ENCODE measurements at places on chromosomes 6 and 20. TPM values are rescaled to one million over a fixed set of nuclear protein-coding genes. Genes with fewer than 3 reads are reported as not detected.

The VIP gene
- total RNA-seq = not detected

GRCh38 chr20:13990465-13990864 lies at the start of gene SEL1L2:
SEL1L2 (minus strand) TSS chr20:13990614; CDS start chr20:13990534, 80 bp downstream.
- no peaks in the 10 kb centered on the region for H3K4me1 ChIP-seq
- H3K36me3 ChIP-seq = no peaks in the 10 kb centered on the region
- DNase-seq = no peak
- no peak within 1 kb of the TSS for H3K27ac ChIP-seq
- H3K4me3 ChIP-seq = no peak within 1 kb of the TSS

The ADGRB3 gene
- 3.1 TPM for total RNA-seq

The SLC2A10 gene
- 49.8 TPM for total RNA-seq

- no peaks in the 10 kb centered on the region for H3K27me3 ChIP-seq
- no peaks in the 10 kb centered on the region for H3K36me3 ChIP-seq
- H3K27ac ChIP-seq = no peak overlapping the region
- H3K4me1 ChIP-seq = no peaks in the 10 kb centered on the region
These were observed 66.5 kb downstream of the NOX3 start for GRCh38 chr6:155389130-155389529.

DNA sequence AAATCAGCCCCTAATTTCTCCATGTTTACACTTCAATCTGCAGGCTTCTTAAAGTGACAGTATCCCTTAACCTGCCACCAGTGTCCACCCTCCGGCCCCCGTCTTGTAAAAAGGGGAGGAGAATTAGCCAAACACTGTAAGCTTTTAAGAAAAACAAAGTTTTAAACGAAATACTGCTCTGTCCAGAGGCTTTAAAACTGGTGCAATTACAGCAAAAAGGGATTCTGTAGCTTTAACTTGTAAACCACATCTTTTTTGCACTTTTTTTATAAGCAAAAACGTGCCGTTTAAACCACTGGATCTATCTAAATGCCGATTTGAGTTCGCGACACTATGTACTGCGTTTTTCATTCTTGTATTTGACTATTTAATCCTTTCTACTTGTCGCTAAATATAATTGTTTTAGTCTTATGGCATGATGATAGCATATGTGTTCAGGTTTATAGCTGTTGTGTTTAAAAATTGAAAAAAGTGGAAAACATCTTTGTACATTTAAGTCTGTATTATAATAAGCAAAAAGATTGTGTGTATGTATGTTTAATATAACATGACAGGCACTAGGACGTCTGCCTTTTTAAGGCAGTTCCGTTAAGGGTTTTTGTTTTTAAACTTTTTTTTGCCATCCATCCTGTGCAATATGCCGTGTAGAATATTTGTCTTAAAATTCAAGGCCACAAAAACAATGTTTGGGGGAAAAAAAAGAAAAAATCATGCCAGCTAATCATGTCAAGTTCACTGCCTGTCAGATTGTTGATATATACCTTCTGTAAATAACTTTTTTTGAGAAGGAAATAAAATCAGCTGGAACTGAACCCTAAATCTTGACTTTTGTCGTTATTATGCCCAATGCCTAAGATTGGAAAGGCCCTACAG lies 4.5 kb downstream of the SOX4 start:
- peak overlapping the region; percentile 73 for H3K4me3 ChIP-seq
- H3K36me3 ChIP-seq = no peaks in the 10 kb centered on the region
- H3K27me3 ChIP-seq = no peaks in the 10 kb centered on the region
- no peaks in the 10 kb centered on the region for H3K4me1 ChIP-seq
- DNase-seq = no peak

DNA sequence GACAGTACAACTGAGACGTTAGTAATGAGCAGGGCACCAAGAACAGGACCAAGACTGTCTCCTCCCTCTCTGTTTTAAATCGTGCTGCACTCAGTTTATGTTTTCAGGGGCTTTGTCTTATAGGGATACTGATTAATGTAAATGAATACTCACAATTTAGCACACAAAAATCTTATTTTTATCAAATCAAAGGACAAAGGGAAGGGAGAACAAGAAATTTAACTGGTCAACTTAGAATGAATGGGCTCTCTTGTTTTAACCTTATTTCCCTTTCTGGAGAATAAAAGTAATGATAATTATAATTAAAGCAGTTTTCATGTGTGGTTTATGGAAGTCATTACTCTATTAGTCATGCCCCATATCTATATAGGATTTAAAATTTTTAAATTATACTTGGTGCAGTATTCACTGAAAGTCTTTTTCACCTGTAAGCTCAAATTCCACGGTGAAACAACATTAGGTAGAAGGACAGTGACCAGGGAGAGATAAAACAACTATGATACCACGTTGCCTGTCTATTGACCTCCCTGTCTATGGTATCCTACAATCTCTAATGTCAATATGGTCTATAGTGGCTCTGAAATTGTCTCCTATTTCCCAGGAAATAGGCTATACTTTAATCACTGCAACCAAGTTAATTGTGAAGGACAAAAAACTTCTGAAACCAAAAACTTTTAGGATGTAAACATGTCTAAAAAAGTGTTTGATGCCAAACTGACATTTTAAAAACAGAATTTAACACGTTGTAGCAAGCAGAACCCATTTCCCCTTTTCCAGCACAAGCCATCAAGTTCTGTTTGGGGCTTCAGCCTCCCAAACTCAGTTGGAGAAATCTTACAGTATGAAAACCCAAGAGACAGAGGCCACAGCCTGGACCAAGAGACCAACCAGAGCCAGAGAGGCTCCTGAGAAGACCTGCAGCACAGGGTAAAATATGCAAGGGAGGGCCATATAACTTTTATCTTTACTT lies 15.0 kb downstream of the ELOVL5 start:
- no peaks in the 10 kb centered on the region for H3K36me3 ChIP-seq
- no peaks in the 10 kb centered on the region for H3K27me3 ChIP-seq
- H3K4me3 ChIP-seq = no peak overlapping the region
- DNase-seq = no peak

GRCh38 chr20:32333988-32334885 lies 23.9 kb upstream of the ASXL1 start:
- no peaks in the 10 kb centered on the region for H3K36me3 ChIP-seq
- no peak overlapping the region for H3K27ac ChIP-seq
- DNase-seq = no peak
- no peak overlapping the region for H3K4me3 ChIP-seq
- no peaks in the 10 kb centered on the region for H3K27me3 ChIP-seq

The CAGE1 gene
- 1.2 TPM for total RNA-seq
